Non-pigmented ciliary epithelial cell (primary cell): ENCODE measurements at places on chromosomes 1 and 21.

DNA sequence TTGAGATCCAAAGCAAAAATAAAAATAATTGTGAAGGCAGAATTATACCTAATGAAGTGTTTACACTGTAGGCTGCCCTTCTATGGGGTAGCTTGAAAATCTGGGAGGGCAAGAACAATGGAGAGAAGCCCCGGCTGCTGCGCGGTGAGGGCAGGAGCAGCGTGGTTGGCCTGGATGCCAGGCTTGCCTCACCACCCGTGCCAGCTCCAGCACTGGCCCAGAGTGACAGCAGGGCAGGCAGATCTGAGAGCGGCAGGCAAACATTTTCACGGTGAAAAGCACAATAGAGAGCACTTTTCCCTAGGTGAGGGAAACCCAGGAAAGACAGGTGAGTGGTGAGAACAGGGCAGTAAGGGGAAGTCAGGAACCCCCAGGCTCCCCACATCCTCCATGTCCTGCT lies 1.4 kb downstream of the PROK1 start:
- no peak for DNase-seq

DNA sequence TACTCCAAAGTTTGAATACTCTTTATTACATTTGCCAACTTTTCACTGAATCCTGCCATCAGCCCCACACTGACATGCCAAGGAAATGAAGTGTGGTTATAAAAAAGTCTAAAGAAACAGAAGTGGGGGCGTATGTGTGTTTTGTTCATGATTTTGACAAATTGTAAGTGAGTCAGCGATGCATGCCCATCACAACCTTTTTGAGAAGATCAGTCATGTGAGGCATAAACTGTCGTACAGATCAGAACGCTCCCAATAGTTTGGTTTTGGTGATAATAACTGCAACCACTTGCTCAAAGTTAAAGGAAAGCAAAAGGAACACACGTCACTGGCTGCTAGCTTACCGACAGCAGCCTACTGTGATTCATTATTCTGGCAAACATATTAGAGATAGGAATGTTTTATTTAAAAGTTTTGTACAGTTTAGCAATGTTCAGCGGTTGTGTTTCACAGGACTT lies 95.6 kb downstream of the RGS2 start:
- peak; percentile 85 for DNase-seq

DNA sequence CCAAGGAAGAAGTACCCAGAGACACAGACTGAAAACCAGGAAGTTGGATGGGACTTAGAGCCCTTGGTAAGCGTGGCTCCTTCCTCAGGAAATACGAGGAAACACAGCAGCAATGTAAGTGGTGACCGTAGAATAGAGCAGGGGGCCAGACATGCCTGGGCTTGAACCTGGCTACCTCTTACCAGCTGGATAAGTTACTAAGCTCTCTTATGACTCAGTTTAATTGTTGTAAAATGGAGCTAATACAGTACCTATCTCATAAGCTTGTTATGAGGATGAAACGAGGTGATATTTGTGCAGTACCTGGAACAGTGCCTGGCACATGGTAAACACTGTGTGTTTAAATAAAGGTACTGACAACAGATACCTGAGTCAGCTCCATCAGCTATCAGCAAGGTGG lies 19.2 kb downstream of the EBNA1BP2 start:
- no peak for DNase-seq

GRCh38 chr1:95073446-95073845 lies 695 bp upstream of the ALG14 start:
- DNase-seq: no peak

DNA sequence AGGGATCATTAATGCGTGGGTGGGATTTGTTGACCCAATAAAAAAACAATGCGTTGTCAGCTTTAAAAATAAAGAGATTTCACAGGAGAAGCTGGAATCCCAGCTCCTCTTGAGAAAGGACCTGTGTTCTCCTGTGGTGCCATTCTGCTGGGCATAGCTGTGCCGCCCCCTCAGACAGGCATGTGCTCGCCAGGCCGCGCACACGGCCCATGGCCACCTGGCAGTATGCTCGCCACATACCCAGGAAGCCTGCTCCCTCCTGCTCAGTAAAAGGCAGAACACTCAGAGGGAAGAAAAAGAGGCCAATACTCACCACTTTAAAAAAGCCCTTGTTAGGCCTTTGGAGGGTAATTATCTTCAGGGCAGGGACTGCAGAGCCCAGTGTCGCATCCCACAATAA lies 13.1 kb downstream of the THAP3 start:
- DNase-seq: no peak

- no peak for DNase-seq
Observed at GRCh38 chr1:168822911-168823310, 93.9 kb upstream of the DPT start.

GRCh38 chr1:232709386-232709785 lies 79.5 kb upstream of the SIPA1L2 start:
- DNase-seq: no peak

DNA sequence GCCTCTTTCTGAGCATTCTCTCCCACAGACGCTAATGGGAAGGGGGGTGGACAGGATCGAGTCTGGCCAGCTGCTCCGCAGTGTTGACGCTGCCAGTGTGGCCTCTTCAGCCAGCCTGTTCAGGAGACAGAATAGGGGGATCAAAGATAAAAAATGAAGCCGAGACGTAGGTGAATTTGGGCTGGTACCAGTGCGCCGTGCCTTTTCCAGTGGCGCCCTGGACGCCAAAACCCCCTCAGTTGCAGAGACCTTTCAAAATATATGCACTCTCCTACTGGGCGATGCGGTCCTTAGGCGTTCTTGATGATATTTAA lies 1.1 kb downstream of the TTC3 start:
- no peak for DNase-seq

GRCh38 chr1:186231861-186232436 lies 143.1 kb downstream of the TPR start:
- no peak for DNase-seq

- DNase-seq: no peak
Observed at GRCh38 chr21:43679951-43680350, 20.6 kb downstream of the RRP1B start.

DNA sequence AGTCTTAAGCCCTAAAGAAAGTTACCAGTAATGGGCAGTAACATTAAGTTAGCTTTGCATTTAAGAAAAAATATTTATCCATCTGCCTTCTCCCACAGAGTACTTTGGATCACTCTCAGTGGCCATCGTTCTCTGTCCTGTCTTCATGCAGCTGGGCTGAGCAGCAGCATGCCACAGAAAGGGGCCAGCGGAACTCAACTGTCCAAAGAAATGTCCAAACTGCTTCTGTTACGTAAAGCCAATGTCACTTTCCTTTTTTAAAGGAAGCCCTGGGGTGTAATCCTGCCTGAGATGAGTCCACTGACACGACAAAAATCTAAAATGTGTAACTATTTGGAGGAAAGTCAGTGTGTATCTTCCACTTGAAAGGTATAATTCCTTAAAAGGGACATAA lies 291.6 kb downstream of the SMYD3 start:
- DNase-seq: no peak

DNA sequence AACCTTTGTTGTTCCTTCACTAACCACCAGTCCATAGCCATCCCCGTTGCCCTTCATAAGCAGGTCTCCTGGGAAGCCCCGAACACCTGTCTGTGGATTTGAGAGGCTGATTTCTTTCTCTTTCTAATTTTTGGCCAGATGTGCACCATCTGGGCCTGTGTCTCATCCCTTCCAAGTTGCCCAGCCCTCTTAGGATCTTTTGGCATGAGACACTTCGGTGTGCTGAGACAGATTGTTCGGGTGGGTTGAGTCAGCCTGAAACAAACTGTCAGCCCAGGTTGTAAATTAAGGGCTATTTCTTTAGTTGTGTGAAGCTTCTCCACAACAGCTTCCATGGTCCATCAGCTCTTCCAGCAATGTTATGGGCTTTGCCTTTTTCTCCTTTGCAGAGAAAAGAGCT lies 1.4 kb upstream of the DNAJC11 start:
- DNase-seq: no peak

- no peak for DNase-seq
Observed at GRCh38 chr1:93631626-93632365, 49.8 kb downstream of the BCAR3 start.

DNA sequence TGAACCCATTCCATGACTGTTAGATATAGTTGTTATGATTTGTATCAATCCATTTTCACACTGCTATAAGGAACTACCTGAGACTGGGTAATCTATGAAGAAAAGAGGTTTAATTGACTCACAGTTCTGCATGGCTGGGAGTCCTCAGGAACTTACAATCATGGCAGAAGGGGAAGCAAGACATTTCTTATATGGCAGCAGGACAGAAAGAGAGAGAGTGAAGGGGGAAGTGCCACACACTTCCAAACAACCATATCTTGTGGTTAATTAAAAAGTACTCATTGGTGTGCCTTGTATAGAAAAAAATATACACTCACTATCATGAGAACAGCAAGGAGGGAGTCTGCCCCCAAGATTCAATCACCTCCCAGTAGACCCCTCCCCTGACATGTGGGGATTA lies 137.6 kb upstream of the NBPF11 start:
- DNase-seq: no peak

- no peak for DNase-seq
Observed at GRCh38 chr1:29542548-29542947, 306.2 kb downstream of the PTPRU start.

DNA sequence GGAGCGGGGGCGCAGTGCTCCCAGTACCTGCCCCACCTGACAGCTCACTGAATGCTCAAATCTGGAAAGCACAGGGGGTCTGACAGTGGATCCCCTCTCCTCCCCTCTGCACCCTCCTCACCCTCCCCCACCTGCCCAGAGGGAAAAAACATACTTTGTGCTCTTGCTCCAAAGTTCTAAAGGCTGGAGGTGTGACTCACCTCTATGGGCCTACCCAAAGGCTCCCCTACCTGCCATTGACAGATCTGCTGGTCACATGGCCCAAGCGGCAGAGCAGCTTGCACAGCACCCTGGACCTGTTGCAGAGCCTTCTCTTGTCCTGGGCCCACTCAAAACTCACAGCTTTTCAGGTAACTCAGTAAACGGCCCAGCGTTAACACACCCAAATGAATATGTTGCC lies 55.7 kb downstream of the ADSS2 start:
- no peak for DNase-seq

DNA sequence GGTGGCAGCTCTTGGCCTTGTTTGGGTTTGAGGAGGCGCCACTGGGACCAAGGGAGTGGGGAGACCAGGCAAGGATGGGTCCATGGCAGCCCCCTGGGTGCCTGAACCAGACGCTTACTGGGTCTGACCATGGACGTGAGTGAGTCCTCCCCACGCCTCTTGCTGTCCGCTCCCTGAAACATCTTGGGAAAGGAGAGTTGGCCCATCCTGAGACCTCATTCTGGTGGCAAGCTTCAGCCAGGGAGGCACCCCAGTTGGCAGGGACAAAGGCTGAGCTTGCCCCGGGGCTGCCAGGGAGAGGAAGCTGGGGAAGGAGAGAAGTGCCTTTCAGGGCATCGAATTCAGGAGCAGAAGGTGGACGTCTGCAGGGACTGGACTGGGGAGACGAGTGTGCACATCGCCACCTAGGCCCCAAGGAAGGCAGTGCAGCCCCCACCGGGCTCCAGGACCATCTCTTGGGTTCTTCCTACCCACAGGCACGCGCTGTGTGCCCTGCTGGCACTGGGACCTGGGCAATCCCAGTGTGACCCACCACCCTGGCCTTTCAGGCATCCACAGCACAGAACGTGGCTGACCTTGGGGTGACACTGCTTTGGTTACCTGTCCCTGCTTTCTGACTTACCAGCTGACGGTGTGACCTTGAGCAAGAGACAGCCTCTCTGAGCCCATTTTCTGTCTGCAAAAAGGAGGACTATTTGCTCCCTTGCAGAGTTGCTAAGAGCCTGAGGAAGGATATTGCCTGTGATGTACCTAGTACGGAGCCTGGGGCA lies 132.9 kb upstream of the WNT4 start:
- peak; percentile 4 for DNase-seq

GRCh38 chr1:31467005-31467674 lies 54.1 kb downstream of the SERINC2 start:
- no peak for DNase-seq

DNA sequence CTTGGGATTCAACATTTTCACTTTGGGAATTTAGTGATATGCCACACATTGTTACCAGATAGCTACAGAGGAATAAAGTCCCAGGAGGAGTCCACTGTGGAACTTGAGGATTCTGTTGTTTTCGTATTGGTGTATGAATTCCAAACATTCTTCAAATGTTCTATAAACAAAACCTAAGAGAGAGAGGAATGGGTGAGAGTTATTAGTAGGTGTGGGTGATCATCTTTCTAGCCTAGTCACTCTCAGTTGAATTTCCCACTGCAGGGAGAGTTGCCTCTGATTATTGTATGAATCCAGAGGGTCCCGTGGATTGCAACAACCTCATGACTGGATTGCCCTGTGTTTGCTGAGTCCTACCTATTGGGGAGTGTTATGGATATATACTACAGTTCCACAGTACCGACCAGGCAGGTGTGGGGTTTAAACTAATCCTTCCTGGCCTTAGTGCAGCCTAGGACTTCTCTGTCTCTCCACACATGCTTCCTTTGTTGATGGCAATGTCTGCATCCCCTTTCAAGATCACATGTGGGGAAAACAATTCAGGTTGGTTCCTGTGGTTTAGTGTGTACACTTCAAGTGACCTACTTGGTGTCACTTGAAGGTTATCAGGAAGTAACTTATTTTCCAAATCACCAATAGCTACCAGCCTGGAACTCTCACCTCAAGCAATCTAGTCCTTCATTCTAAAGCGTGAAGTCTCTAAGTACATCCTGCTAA lies 91.8 kb downstream of the ADCY10 start:
- DNase-seq: peak; percentile 34

DNA sequence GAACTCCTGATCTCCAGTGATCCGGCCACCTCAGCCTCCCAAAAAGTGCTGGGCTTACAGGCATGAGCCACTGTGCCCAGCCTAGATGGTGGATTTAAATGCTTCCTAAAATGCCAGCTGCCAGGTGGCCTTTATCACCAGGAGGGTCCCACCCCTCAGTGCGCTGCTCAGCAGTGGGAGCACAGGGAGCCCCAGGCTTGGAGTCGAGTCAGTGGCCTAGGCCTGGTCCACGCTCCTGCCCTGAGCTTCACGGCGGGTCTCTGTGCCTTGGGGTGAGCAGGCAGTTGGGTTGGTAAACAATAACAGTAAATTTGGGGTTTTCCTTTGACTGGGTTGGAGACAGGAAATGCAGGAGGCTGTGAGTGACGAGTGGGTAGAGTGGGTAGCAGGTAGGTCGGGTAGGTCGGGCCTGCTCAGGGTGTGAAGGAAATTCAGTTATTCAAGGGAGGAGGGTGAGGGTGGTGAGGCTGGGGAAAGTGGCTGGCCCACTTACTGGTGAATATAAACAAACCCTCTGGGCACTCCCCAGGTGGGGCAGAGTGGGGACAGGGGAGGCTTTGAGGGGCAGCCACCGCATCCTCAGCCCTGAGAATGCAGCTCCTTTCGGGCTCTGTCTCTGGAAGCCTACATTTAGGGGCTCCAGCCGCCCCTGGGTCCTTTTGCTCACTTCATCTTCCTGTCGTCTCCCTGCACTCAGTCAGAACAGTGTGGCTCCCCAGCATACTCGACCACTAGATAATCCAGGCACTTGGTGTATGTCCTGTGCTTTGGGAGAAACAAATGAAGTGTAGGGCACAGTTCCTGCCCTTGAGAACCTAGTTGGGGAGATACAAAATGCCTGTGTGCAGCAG lies 33.5 kb upstream of the IL19 start:
- DNase-seq: no peak

- no peak for DNase-seq
Observed at GRCh38 chr1:25563330-25564215, 20.2 kb downstream of the LDLRAP1 start.
